WERI-Rb-1 (cell line): ENCODE measurements at places on chromosomes 5 and 9.

- no peak for DNase-seq
These were observed 19.9 kb downstream of the ABLIM3 start for GRCh38 chr5:149161026-149161687.

- peak; percentile 53 for DNase-seq
These were observed 512 bp downstream of the GRIN3A start for GRCh38 chr9:101737705-101738565.

- peak; percentile 46 for DNase-seq
These were observed 187.1 kb upstream of the TBC1D2 start for GRCh38 chr9:98442541-98442940.

- DNase-seq, result no peak
These were observed 25.6 kb downstream of the FAM163B start for GRCh38 chr9:133583586-133583985.

DNA sequence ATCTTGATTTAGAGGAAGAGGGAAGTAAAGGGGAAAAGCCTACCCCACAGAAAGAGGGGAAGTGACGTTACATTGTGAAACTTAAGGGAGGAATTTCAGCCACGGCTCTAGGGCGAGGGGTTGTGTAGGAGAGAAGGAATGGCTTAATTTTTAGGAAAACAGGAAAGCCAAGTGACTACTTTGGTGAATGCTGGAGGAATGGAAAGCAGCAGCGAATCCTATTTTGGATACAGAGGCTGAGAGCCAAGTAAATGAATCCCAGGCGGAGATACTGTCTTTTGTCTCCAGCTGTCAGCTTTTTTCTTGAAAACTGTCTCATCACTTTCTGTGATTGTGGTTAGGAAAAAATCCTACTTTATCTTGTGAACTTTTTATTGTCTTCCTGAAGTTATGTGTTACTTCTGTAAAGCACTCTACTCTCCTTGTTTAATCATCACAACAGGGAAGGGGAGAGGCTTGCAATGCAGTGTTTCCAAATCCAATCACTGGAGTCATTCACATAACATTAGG lies 188.4 kb downstream of the TSSK1B start:
- no peak for DNase-seq

DNA sequence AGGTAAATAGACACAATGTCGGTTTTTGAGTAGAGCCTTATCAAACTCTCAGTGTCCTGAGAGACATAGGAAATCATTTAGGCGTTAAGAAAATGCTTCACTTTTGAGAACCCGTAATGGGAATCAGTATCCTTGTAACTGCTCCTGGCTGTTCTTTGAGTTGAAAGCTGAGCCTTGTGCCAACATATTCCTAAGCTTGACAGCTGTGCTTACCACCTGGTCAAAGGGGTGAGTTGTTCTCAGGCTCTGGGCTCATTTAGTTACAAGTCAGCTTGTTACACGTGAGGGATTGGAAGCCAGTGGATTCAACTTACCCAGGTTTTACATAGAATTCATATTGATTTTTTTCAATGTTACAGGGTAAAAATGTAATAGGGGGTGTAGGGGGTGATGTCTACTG lies 145.9 kb downstream of the GABRB2 start:
- DNase-seq, result no peak

DNA sequence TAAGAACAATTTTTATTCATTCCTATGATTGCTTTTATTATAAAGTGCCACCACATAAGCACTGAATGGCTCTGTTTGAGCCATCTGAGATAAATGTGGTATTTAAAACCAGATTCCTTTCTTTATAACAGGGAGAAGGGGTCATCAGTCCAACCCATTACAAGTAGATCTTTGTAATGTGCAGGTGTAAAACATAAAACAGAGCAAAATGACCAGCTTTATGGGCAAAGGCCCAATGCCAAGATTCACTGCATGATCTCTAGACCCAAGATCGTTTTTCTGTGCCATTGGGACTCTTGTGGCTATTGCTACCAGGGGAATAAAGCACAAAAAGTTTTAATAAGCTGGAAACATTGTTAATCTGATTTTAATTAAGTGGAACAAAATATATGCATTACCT lies 469.9 kb downstream of the PRR16 start:
- no peak for DNase-seq

DNA sequence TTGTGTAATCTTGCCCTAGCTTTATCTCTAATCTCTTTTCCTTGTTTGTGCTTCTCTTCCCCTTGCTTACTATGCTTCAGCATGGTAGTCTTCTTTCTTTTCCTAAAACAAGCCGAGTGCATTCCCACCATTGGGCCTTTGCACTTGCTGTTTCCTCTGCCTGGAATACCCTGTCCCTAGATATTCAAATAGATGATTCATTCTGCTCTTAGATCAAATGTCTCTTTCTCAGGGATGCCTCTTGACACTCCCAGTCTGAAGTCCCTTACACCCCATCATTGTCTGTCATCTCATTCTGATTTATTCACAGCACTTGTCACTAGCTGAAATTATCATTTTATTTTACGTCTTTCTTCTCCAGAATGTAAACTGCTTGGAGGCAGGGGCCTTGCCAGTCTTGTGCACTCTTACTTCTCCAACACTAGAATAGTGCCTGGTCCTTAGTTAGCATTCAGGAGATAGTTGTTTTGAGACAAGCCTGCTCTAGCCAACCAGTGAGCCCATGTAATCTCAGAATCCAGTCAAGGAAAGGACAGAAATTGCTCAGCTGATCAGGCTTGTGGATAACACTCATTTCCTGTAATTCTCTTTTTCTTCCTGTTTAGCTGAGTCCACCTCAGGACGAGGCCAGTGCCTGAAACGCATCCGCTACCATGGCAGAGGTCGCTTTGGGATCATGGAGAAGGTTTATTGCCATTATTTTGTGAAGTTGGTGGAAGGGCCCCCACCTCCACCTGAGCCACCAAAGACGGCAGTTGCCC lies 25.4 kb downstream of the MRPL22 start:
- no peak for DNase-seq

DNA sequence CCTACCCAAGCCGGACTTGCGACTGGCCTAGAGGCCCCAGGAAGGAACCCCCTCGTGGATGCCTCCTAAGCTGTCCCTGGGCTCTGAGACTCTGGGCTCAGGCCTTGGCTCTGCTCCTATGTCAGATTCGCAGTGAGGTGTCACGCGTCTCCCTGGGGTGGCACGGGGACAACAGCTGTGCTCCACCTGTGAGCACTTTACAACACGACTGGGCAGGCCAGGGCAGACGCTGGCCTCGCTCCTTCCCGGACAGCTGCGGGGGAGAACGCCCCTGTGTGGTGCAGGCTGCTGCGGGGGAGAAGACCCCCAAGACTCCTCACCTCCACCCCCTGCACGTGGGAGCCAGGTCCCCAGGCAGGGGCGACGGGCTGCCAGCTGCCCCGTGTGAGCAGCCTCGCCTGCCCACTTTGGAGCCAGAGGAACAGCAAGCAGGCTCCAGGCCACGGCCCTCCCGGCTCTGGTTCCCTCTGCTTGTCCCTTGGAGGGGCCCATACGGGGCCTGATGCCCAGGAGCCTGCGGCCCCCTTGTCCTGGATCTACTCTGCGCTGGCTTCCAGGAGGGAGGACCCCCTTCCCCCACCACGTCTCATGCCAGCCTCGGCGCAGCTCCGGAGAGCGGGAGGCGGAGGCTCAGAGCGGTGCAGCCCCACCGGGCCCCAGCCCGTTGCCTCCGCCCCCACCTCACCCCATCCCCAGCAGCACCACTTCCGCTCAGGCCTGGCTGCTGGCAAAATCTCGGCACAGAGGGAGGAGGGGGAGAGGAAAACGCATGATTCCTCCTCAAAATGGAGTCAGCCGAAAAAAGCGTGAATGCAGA lies 36.0 kb downstream of the SARDH start:
- DNase-seq, result no peak

GRCh38 chr5:150286820-150287219 lies 2.8 kb downstream of the CAMK2A start:
- DNase-seq, result peak; percentile 78

GRCh38 chr5:74332682-74333081 lies 307.8 kb downstream of the ENC1 start:
- no peak for DNase-seq

DNA sequence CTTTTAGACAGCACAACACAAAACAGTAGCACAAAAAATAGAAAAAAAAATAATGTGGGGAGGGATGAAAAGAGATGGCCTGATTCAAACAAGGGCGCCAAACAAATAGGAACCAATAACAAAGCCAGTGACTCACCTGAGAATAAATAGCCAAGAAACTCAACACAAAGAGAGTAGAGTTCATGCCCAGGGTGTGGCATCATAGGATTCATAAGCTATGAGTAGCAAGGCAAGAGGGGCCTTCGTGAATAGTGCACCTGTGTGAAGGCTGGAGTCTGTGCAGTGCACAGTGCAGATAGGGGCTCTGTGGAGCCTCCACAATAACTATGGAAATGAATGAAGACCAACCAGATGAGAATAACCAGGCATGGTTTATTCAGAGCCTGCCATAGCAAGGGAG lies 541.7 kb downstream of the SPOCK1 start:
- no peak for DNase-seq

GRCh38 chr5:142798099-142798770 lies 28.1 kb downstream of the ARHGAP26 start:
- no peak for DNase-seq

GRCh38 chr5:2110137-2110933 lies 227.6 kb upstream of the IRX4 start:
- DNase-seq, result no peak

- DNase-seq, result no peak
These were observed 540.9 kb upstream of the WWC1 start for GRCh38 chr5:167750586-167750985.

DNA sequence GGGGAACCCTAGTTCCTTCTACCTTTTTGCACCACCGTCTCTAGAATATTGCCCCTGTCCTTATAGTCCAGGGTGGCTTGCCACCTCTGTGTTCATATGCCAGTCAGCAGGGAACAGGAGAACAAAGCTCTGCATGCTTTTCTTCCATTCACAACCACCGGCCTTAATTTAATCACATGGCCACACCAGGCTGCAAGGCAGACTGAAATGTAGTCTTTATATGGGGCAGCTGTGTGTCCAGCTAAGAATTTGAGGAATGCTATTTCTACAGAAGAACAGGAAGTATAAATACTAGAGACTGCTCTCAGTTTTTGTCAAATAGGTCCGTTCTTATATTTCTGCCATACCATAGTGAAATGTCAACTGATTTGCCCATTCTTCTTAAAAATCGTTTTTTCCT lies 5.8 kb downstream of the C5orf22 start:
- no peak for DNase-seq

DNA sequence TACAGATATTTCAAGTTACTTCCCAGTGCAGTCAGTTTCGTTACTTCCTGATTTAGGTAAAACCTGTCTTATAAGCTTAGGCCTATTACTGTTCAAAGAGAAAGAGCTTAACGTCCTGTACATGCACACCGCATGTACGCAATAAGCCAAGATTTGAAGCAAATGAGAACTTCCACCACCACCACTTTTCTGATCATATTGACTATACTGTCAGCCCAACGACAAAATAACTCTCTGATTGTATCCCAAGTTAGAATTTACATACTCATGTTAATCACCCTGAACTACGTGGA lies 5.1 kb downstream of the NFIB start:
- no peak for DNase-seq

GRCh38 chr5:142837081-142837725 lies 67.0 kb downstream of the ARHGAP26 start:
- no peak for DNase-seq

DNA sequence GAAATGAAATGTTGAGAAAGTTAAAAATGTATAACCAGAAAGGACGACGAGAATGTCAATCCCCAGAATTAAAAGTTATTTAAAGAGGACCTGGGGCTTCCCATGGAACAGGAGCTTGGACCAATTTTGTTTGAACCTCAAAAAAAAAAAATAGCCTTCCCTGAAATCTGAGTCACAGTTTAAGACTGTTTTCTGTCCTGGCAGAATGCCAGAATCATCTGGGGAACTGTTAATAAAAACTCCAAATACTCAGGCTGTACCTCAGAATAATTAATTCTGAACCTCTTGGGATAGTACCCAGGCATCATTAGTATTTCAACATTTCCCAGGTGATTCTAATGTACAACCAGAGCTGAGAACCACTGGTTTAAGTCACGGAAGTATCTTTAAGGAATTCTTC lies 102.2 kb upstream of the SLCO6A1 start:
- no peak for DNase-seq

- DNase-seq, result no peak
These were observed 62.3 kb upstream of the CDH18 start for GRCh38 chr5:20050262-20050661.

DNA sequence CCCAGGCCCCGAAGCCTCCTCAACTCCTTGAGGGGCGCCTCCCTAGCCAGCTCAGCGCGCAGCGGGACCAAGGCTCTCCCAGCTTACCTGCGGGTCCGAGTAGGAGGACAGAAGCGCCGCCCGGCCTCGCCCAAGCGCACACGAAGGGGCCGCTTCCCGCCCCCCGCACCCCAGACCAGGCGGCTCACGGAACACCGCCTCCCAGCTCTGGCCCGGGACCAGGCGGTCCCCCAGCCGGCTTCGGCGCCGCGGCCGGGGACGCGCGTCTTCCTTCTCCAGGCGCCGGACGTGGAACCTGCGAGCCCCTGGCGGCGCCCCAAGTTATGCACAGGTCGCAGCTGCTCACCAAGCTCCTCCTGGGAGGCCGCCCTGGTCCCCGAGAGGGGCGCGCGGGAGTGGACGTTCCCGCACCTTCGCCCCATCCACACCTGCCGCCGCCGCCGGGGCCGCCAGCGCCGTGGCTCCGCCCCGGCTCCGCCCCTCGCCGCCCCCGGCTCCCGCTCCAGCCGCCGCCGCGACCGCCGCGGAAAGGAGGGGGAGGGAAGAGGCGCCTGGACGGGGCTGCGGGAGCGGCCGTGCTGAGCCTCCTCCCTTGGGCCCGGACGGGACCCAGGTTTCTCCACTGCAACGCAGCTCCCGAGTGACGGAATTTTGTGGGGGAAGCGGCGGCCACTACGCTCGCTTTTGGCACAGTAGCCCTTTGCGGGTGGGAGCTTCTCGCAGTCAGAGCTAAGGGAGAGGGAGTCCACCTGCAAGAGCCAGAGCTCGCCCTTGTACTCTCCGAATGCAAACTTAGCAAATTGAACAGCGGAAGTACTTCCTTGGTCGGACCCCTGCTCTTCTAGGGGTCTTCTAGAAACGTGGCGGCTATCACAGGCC lies 77.5 kb upstream of the IFNE start:
- peak; percentile 34 for DNase-seq

DNA sequence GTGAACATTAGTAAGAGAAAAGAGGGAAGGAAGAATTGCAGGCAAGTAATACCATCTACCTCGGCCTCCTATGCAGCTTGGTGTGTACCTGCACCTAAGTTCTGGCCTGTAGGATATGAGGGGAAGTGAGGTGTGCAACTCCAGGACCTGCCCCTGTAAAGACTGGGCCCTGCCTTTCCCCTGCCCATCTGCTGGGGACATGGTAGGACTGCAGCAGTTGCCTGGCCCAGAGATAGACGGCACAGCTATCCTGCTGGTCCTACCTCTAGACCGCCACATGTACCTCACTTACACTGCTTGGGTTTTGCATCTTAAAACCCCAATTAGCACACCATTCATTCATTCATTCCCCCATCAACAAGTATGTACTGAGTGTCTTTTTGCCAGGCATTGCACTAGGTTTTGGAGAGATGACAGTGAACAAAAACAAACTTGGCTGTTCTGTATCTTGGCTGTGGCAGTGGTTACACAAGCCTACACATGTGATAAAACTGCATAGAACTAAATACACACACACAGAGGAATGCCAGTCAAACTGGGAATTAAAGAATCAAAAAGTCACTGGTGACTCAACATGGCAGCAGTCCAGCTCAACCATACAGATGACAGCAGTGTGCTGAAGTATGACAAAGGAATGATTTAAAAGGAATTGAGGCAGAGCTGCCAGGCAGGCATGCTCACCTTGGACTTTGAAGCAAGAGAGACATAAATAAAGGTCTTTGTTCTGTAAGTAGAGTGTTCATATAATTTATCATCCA lies 23.3 kb upstream of the MGAT1 start:
- DNase-seq, result no peak

- DNase-seq, result no peak
These were observed 15.8 kb downstream of the ERGIC1 start for GRCh38 chr5:172849606-172850453.

GRCh38 chr5:170632985-170633234 lies 129.1 kb downstream of the KCNIP1 start:
- peak; percentile 65 for DNase-seq
